ENCODE measurements at places on chromosomes 1 and 21.

DNA sequence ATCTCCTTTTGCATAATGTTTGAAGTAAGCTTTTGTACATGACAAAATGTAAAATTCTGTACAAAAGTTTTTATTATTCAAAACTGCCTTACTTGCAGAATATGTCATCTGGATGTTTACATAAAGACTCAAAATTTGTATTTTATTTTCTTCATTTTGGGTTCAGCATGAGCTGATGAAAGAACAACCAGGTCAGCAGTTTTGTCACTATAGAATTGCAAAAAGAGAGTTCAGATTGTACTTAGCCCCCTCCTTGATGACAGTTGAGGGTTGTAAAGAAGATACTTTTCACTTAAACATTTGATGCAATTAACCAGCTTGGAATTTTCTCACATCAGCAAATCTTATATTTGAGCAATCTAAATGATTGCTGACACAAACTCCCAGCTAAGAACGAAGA is 669.3 kb downstream of the PLA2G4A start:
- no peak for DNase-seq

- peak; percentile 58 for DNase-seq
Observed at GRCh38 chr1:7218210-7218832, 433.1 kb downstream of the CAMTA1 start.

DNA sequence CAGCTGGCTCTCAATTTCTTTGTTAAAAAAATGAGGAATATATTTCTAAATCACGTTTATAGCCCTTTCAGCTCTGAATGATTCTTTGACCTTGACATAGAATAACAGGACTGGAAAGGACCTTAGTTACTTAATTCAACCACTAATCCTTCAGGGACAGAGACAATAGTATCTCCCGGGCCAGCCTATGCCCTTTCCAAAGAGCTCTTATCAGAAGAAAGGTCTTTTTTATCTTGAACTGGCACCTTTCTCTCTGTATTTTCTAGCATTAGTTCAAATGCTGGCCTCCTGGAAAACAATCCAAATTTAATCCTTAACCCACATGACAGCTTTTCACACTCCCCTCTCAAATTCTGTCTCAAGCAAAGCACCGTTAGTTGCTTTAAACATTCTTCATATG is 44.8 kb upstream of the FBXO28 start:
- DNase-seq, result no peak

DNA sequence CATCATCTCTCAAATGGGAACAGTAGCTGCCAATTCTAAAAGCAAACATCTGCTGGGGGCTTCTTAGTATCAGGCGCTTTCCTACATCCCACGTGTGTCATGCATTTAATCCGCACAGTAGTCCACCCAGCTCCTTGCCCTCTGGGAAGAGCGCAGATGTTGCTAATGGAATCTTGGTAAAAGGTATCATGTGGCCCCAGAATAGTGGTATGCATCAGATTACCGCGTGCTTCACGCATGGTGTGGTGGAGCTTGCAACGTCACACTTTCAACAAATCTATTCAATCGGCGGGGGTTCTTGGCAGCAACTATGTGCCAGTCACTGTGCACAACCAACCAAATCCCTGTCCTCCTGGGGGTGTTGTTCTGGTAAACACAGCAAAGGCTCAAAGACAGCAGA is 141.0 kb downstream of the HIVEP3 start:
- DNase-seq, result no peak

- DNase-seq, result no peak
Observed at GRCh38 chr1:84719543-84720217, 29.4 kb upstream of the SSX2IP start.

GRCh38 chr1:107443027-107443426 is 302.2 kb downstream of the NTNG1 start:
- DNase-seq, result no peak

DNA sequence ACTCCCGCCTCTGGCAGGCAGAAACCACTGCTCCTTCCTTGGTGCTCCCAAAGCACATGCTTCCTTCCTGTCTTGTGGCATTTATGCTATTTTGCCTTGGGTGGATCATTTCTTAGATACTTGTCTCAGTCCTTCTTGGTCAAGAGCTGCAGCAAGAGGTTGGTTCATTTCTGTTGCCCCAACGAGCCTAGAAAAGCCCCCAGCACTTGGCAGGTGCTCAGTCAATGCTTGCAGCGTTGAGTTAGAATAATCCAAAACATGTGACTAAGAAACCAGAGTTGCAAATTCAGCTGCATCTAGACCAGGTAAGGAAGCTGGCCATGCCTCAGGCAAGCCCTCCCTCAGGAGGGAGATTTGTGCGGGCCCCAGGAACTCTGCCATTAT is 42.4 kb upstream of the TENT5C start:
- DNase-seq, result no peak

DNA sequence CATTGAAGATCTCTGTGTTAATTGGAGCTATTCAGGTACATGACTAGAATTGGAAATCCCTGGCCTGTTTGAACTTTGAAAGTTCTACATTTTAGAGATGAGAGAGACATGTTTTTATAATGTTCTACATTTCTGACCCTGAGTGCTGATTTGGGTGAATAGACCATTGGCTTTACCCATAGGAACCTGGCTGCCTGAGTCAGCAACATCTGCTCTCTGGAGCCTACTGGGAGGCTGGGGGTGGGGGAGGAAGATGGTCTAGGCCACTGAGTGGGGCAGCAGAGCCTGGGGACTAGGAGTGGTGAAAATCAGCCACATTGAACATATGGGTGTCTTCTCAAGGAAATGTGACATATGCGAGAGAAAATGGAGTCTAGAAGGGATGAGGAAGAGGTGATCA is 1.4 kb upstream of the VANGL1 start:
- DNase-seq, result no peak

GRCh38 chr1:214417545-214418210 is 133.7 kb downstream of the PTPN14 start:
- no peak for DNase-seq

DNA sequence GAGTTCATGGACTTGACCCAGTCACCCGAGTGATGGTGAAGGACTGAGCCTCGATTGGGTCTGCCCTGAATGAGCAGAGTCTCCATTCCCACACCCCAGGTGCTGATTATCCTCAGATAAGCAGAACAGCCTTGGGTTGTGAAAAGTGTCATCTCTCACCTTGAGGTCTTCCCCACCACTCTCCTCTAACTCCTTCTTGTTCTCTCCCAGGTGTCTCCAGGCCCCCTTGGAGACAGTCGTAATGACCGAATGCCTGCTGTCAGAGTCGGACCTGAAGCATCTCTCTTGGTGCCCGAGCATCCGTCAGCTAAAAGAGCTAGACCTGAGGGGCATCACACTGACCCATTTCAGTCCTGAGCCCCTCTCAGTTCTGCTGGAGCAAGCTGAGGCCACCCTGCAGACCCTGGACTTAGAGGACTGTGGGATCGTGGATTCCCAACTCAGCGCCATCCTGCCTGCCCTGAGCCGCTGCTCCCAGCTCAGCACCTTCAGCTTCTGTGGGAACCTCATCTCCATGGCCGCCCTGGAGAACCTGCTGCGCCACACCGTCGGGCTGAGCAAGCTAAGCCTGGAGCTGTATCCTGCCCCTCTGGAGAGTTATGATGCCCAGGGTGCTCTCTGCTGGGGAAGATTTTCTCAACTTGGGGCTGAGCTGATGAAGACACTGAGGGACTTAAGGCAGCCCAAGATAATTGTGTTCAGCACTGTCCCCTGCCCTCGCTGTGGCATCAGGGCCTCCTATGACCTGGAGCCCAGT is 3.4 kb downstream of the PRAMEF12 start:
- no peak for DNase-seq

DNA sequence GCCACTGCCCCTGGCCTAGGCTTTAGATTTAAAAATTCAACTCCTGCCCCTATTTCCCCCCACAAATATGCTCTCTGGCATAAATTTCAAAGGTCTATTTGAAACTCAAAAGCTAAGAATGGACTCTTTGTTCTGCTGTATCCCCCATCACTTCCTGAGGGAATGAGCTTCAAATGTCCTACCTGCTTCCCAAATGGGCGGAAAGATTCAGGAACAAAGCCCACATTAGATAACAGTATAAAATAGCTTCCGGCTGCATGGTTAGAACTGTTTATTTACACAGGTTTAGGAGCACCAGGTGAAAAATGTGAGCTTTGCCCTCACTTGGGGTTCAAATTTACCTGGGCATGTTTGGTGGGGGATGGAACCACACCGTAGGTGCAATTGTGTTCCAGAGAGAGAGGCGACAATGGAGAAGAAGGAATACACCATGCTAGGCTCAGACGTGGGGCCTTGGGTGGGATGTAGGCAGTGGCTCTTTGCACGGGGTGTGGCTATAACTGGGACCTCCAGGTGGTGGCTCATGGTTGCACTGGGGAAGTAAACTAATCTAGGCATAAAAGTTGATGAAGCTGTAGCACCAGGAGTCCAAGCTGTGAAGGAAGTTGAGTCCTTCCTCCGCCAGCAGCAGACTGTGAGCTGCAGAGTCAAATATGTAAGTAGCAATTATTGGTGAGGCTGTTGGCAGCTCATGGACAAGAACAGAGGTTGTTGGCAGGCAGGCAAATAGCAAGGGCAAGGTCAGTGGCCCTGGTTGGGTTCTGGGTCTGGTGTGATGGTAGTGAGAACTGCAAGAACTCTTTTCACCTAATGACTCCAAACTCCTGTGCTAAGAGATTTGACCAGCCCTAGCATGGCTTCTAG is 41.5 kb upstream of the SRSF10 start:
- DNase-seq, result no peak

DNA sequence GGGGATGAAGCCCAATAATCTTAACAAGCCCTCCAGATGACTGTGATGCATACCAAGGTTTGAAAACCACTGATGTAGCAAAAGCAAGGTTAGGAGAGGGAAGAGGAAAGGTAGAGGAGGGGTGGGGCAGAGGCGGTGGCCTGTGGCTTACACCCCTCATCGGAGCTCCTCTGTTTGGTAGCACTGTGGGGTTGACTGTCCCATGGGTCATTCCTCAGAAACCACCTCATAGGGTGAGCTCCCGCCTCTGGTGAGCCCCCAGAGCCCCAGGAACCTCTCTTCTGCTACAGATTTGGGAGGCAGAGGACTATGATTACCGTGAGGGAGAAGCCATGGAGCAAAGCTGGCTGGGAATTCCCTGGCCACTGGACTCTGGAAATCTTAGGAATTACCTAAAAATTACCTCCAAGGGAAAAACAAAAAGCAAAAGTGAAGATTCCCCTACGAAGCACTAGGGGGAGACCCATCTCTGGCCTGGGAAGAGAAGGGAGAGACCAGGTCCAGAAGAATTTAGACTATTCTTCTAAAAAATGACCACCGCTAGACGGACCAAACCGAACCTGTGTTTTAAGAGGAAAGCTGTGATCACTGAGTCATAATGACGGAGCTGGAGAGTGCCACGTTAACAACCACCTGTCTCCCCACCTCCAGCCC is 1.5 kb upstream of the RASSF5 start:
- DNase-seq, result no peak

DNA sequence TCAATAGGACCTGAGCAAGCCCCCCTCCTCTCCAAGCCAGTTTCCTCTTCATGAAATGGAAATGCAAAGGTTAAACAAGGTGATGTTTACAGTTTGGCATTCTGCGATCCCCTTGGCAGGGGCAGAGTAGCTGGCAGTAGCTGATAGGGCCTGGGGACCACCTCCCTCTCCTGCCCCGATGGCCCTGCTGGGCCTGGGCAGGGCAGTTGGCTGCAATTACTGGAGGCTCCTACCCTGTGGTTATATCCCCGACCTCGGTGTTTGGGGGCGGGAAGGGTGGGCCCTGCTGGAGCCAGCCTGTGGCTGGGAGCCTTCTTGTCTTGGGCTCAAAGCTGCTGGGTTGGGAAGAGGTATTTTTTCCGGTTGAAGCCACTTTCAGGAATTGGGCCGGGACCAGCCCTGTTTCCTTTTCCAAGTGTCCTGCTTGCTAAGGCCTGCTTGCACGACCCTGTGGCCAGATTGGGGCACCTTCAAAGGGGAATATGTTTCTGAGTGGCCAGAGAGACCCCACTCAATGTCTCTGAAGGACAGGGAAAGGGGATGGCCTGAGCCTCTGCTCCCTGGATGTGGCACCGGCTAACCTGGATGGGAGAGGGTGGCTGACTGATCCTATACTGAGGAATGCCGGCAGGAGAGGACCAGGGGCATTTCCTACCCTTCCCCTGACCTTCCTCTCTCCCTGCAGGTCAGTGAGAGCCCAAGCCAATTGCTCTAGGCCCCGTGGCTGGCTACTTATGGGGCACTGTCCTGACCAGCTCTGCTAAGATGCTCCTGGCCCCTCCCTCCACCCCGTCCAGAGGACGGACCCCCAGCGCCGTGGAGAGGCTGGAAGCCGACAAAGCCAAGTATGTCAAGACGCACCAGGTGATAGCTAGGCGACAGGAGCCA is 1.9 kb downstream of the FAM110D start:
- DNase-seq, result no peak

- DNase-seq, result no peak
Observed at GRCh38 chr1:51689643-51690042, 72.8 kb downstream of the OSBPL9 start.

GRCh38 chr21:37665230-37666024 is 250.8 kb downstream of the KCNJ6 start:
- no peak for DNase-seq

DNA sequence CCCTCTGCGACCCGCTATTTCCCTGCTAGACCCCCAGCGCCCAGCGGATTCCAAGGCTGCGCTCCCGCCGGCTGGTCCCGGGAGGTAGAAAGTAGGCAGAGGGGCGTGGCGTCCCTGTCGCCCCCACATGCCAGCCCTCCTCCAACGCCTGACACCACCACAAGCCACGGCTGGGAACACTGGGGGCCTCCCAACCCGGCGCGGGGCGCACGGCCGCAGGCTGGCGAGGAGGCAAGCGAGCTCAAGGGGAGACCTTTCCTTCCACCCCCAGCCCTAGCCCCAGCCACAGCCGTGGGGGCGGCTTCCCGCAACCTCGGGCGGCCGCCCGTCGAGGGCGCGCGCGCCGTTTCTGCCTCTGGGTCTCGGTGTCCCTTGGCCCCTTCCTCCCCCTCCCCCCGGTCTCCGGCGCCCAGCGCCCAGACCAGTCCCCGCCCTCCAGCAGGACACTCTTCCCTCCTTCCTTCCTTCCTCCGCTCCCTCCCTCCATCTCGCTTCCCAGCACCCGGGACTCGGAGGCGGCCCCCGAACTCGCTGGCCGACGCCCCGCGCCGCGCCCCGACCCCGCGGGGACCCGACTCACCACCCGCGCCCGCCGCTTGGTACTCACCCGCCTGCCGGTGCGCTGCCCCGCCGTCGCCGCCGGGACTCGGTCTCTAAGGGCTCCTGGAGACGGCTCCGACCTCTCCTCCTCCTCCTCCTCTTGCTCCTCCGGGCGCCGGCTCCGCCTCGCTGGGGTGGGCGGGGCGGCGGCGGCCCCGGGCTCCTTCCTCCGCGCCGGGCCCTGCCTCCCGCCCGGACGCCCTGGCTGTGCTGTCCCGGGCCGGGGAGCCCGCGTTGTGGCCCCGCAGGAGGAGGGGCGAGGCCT is at the start of gene GNG12:
TSS of gene GNG12 (minus strand) at position 731 of the 865 bp plus-strand sequence. CDS start 125,781 bp downstream, outside the sequence.
- DNase-seq, result peak; percentile 92

DNA sequence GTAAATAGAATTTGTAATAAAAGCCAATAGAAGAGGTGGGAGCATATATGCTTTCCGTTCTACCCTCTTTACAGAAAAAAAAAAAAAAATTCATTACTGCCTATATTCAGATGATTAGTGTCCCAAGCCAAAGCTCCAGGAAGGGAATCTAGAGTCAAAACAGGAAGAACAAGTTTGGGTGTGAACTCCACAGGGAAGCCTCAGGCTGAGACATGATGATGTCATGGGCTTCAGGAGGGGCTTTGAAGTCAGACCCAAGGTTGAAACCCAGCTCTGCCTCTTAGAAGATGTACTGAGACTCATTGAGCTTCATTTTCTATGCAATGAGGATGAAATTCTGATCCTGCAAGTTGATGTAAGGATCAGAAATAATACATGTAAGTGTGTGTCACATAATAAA is 250.0 kb upstream of the ADGRL2 start:
- no peak for DNase-seq
